AG04449 (cell line): ENCODE measurements at places on chromosomes 16 and 17.

DNA sequence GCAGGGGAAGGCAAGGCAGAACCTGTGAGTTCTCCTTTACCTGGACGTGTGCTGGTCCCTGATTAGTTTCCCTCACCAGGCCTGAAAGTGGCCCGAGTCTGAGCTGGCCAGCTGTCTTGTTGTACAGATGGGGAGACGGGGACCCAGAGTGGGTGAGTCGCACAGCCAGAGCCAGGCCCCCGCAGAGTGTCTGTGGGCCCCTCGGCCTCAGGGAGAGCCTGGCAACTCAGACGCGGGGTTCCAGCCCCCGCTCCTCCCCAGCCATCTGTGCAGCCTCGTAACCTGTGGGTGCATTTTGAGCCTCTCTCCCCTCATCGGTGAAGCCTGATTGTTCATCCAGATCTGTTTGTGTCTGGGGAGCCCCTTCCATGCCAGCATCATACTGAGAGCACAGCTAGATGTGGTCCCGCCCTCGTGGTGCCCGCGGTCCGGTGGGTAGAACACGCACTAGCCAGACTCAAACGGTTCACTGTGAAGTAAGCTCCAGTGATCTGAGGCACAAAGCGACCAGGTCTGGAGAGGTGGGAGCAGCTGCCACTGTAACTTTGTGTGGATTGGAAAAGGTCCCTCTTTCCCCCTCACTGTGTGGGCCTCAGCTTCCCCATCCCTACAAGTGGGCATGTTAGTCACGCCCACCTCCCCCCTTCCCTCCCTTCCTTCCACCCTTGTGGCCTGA is 6.0 kb upstream of the NDRG4 start:
- no peak for DNase-seq

DNA sequence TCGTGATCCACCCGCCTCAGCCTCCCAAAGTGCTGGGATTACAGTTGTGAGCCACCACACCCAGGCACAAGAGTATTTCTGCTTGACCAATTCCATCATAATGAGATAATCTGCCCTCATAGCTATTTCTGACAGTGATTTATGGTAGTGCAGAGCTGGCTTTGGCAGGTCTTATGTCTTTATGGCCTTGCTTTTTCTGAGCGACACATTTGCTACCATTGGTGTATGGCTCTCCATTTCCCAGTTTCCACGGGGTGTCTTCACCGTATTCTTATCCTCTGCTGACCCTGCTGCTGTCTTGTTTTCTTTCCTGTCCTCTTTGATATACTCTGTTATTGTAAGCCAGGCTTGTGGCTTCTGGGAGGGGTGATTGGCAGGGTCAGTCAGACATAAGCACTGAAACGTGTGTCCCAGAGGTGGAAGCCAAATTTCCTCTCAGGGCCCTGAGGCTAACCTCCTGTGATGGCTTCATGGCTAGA is 161.1 kb upstream of the TBX2 start:
- no peak for DNase-seq

DNA sequence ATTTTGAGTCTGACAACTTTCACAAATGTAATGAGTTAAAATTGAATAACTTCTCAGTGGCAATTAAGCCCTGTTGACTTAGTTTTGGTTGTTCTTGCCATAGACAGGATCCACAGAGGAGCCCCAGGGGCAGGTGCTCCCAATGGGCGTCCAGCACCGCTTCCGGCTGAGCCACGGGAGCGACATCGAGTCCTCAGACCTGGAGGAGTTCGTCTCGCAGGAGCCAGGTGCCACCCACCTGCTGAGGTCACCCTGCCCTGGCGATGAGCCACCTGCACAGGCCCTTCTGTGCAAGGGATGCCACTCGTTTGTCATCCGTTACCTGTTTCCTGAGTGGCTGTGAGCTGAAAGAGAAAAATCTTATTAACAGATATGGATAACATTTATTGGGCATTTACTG is 10.7 kb downstream of the CCDC40 start:
- DNase-seq: no peak

DNA sequence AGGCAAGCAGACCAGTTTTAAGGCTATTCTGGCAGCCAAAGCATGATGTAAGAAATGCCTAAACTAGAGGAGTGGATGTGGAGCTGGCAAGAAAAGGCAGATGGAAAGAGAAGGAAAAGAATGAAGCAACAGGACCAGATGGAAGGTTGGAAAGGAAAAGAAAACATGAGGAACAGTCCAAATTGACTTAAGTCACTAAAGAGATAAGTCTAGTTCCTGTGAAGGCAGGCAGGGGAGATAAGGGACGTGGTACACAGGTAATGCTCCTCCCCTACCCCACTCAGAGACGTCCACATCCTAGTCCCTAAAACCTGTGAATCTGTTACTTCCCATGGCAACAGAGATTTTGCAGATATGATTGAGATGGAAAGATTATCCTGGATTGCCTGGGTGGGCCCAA is 43.5 kb downstream of the TEX2 start:
- DNase-seq: no peak

DNA sequence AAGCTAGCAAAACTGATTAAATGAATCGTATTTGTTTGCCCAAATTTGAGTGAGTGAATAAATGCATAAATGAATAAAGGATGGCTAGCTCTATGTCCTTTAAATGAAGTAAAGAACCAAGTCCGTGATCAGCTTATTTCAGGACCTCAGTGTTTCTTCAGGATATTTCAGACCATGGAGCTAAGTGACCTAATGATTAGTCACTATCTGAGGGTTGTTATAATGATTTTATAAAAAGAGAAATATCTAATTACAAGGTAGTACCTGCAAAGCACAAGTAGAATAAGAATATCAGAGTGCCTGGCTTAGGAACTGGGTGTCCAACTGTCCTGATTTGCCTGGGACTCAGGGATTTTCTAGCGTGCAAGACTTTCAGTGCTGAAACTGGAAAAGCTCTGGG is 12.5 kb downstream of the KCNJ2 start:
- no peak for DNase-seq
